GM04504 (cell line): ENCODE measurements at places on chromosomes 1 and 21.

GRCh38 chr1:109923131-109923945, 12.7 kb downstream of the CSF1 start:
- no peak for DNase-seq

- DNase-seq = peak; percentile 51
These were observed 173.9 kb downstream of the LTN1 start for GRCh38 chr21:28818663-28819278.

GRCh38 chr21:15003463-15004135, 61.2 kb downstream of the NRIP1 start:
- no peak for DNase-seq

- DNase-seq = no peak
These were observed 322.1 kb downstream of the PAPPA2 start for GRCh38 chr1:176785056-176785455.

- peak; percentile 40 for DNase-seq
These were observed 64.0 kb downstream of the PLPPR5 start for GRCh38 chr1:98940722-98941079.

DNA sequence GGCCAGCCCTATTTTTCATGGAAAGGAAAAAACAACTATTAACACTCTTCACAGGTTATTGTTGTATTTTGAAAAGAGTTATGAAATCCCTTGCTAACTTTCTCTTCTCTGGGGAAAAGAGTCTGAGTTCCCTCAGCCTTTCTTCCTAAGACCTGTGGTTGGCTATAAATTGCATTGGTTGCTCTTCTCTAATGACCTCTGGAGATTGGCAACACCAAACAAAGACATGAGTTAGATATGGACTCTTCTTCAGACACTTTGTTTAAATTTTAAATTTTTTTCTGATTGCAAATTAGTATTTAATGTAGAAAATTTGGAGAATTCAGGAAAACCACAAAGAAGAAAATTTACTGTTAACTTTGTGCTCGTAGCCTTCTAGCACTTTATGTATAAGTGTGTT, 275.7 kb downstream of the PBX1 start:
- DNase-seq = no peak

DNA sequence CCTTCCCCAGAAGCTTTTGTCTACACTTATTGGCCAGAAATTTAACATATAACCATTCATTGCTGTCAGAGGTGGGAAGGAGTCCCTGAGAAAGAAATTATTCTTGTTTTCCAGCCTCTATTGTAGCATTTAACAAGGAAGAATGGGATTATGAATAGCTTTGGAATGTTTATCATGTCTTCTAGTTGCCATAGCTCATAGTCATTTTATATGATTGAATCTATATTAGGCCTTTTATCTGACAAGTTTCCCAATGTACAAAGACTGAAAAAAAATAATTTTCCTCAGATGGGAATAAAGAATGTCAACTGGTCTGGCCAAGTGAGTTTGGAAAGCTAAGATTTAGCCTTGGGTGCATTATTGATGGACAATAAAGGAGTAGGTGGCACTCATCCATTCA, 28.3 kb downstream of the PTPRC start:
- DNase-seq = peak; percentile 49

- no peak for DNase-seq
These were observed 95.3 kb upstream of the DPH5 start for GRCh38 chr1:101120868-101121267.

DNA sequence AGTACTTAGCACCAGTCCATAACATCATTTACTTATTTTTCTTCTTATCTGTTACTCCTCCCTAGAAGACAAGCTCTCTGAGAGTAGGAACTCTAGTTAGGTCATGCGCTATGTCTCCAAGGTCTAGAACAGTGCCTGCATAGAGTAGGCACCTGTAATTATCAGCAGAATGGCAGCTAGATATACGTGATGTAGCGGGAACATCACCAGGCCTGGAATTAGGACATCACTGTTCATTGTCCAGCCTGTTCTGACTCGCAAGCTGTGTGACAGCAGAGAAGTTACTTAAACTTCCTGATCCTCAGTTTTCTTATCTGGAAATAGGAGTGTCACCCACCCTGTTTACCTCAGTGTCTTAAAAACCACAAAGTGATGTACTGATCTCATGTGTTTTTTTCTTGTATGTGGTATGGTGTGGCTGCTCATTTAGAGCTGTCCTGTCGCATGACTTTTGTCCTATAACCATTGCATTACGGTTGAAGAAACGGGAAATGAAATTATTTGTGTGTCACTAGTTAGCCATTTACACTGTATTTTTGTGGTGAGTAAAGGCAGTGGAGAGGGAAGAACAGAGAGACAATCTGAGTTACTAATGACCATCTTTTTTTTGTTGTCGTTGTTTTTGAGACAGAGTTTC, 37.1 kb upstream of the EXO1 start:
- DNase-seq = no peak

GRCh38 chr21:28906841-28907240, 85.8 kb downstream of the LTN1 start:
- no peak for DNase-seq

GRCh38 chr1:117615474-117615873, 9.6 kb downstream of the TENT5C start:
- no peak for DNase-seq

DNA sequence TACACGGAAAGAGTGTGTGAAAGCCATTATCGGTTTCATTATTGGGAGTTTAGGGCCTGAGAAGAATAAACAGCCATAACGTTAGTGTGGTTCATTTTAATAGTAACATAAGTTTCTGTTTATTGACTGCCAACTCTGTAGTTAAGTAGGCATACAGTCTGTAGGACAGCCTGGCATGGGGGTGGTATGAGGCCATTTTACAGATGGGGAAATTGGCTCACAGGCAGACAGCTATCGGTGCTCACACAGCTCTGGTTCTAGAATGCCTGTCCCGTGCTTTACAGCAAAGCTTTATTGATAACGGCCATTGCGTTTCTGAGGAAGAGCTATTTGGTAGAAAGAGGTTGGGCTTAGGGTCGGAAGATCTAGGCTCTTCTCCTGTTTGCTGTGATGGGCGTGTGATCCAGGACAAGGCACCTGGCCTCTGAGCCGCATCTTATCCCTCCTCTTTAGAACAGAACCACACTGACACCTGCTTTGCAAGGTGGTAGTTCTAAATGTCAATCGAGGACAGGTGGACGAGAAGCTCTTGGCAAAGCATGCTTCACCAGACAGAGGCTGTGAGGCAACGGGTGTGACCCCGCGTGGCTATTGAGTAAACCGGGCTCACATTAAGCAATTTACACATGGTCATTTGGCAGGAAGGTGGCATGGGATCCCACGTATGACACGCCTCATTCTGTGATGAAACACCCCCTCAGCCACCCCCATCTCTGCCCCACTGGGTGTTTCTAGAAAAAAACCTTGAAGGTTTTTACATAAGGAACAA, 14.9 kb downstream of the ETS2 start:
- DNase-seq = no peak

GRCh38 chr1:103513711-103514110, 11.8 kb upstream of the RNPC3 start:
- no peak for DNase-seq

GRCh38 chr1:193514397-193514796, 328.0 kb upstream of the B3GALT2 start:
- DNase-seq = no peak
